ENCODE measurements at places on chromosomes 7 and 10.

GRCh38 chr7:121429798-121430197, 33.7 kb upstream of the FAM3C start:
- no peak for DNase-seq

DNA sequence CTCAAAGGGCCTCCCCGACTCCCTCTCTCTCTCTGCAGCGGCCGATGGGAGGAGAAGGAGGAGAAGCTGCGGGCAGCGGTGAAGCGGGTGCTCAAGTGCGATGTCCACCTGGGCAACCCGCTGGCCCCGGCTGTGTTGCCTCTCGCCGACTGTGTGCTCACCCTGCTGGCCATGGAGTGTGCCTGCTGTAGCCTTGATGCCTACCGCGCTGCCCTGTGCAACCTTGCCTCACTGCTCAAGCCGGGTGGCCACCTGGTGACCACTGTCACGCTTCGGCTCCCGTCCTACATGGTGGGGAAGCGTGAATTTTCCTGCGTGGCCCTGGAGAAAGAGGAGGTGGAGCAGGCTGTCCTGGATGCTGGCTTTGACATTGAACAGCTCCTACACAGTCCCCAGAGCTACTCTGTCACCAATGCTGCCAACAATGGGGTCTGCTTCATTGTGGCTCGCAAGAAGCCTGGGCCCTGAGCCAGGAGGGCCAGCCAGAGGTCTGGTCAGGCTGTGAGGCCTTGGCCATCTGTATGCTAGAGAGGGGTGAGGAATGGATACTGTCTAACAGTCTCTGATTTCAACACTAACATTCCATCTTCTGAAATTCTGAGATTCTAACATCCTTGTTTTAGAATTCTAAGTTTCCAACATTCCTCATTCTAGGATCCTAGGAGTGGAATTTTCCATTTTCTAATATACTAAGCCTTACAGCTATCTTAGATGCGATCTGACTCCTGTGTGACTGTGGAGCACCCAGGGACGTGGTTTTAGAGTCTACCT, 3.6 kb downstream of the INMT start:
- DNase-seq, result no peak

GRCh38 chr7:146002008-146002407, 114.6 kb upstream of the CNTNAP2 start:
- DNase-seq, result no peak

GRCh38 chr7:159272739-159273138, 128.1 kb upstream of the VIPR2 start:
- no peak for DNase-seq

- DNase-seq, result no peak
Measured at GRCh38 chr7:27249724-27250556, 7.3 kb downstream of the EVX1 start.

DNA sequence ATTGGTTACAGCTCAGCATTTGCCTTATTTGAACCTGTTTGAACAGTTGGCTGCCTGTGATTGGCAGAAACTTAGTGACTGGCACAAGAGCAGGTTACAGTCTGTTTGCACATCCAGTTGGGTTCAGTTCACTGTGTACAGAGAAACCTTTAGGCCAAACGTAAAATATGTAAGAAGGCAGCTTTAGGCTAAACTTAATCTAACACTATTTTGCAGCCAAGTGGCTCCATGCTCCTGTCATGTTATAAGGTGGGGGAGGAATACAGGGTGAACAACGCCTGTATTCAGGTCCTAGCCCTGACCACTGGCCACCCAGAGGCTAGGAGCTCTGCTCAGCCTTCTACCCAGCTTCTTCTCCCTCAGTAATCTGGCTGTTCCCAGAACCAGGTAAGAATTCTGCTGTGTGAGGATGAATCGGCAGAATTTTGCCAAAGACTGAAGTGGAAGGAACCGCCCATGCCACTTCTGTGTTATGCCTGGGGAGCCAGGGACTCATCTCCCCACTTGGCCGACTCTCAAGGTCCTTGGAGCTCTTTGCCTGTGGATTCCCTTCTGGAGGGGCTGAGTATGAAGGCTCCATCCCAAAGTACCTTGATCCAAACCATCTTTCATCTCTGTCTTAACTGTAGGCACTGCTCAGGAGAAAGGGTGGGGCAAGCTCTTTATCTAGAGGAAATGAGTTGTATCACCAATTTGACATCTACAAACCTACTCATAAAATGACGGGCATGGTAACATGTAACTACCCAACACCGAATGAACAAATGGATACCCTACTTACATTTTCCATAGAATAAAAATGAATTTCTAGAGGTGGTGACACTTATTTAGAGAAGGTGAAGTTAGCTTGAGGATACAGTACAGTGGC, 164.4 kb upstream of the NAMPT start:
- DNase-seq, result no peak

DNA sequence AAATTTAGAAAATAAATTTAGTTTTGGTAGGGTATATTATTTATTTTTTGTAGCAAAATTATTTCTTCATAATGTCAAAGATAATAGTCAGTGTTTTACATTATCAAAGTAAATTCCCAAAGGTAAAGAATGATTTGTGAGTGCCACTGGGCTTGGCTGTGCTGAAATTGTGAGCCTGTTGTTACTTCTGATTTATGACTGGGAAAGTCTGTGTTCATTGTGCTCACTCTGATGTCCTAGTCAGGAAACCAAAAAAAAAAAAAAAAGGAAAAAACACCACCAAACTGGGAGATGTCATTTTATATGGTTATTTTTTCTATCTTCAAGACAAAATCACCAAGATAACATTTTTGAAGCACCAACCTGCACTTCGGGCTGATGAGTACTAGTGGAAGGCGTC, 44.3 kb downstream of the MDFIC start:
- no peak for DNase-seq

DNA sequence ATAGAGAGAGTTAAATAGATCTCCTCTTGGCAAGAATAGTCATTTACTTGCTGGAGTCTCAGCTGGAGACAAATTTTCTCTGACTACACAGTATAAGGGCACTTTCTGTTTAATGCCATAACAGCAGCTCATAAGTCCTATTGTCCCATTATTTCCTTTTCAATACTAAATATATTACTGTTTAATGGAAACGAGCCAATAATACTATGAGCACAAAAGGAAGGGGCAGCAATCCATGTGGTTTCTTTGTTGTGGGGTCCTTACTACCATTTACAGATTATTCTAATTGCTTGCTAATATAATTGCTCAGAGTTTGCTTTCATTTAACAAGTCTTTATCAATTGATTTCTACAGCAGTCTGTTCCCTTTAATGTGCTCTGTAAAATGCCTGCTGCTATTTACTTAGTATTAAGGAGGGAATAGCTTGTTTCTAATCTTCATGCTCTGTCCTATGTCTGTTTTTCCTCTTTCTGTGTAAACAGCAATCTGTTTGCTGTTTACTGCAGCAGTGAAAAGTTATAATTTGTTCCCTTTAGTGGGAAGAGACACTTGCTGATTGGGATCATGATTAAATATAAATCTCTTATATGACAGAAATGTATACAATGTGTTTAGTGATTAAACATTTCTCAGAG, 296.2 kb upstream of the SMIM30 start:
- no peak for DNase-seq

DNA sequence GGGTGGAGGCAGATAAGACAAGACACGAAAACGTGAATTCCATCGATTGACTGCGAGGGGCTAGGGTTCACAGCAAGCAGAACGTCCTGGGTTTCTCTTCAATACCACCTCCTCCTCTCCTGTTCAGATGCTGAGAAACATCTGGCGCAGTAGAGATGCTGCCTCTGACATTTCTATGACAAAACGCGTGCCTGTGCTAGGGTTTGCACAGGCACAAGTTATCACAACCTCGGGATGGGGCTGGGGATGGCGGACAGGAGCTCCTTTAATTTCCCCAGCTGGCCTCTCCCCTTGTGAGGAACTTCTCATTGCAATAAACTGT, 99.8 kb upstream of the SVIL start:
- DNase-seq, result no peak

DNA sequence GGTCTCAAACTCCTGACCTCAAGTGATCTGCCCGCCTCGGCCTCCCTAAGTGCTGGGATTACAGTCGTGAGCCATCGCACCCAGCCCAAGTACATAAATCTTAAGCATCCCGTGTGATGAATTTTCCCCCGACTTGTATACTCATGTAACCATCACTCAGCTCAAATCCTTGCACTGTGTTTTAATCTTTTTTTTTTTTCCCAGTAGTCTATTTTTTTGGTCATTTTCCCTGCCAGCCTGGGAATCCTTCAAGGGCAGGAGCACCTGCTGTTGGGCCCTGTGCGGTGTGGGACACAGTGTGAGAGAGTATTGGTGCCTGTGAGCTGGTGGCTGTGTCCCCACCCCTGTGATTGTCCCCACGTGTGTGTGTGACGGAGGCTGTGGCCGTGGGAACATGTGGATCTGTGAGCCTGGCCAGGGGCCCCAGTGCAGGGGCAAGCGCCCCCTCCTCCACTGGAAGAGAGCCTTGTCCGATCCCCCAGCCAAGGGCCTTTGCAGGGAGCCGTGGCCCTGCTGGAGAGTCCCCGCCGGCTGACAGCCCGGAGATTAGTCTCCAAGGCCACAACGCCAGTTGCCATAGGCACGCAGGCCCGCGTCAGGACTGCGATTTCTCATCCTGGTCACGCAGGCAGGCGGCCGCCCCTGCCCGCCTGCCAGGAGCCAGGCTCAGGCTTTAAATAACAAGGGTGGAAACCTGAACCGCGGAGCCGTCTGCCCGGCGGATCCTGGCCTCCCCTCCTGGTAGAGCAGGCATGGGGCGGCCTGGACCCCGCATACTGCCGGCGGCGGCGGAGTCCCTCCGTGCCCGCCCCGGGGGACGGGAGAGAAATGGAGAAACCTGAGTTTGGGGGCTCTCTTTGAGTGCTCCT, 26.5 kb downstream of the GTF2IRD1 start:
- peak; percentile 93 for DNase-seq

- peak; percentile 85 for DNase-seq
Measured at GRCh38 chr10:48748573-48748972, 63.9 kb downstream of the WDFY4 start.

GRCh38 chr7:5649641-5650040, 131.8 kb downstream of the RNF216 start:
- no peak for DNase-seq

GRCh38 chr7:28937619-28938018, 20.5 kb downstream of the TRIL start:
- no peak for DNase-seq

DNA sequence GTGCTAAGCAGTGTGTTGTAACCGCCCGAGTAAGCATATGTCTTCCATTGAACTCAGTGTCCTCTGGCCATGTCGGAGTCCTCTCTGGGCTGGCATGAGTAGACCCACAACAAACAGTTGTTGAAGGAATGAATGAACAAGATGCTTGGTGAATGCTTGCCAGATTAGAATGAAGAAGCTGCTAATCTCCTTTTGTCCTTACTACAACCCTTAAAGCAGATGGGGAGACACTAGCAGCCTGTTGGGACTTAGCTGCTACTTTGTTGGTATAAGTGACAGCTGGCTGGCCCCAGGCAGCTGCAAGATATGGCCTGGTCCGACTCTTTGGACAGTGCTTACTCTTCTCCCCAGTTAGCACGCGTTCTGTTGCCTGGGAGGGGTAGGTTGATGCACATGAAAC, 370.1 kb downstream of the RPS24 start:
- DNase-seq, result no peak

GRCh38 chr10:25036381-25036780, 20.0 kb downstream of the THNSL1 start:
- no peak for DNase-seq

DNA sequence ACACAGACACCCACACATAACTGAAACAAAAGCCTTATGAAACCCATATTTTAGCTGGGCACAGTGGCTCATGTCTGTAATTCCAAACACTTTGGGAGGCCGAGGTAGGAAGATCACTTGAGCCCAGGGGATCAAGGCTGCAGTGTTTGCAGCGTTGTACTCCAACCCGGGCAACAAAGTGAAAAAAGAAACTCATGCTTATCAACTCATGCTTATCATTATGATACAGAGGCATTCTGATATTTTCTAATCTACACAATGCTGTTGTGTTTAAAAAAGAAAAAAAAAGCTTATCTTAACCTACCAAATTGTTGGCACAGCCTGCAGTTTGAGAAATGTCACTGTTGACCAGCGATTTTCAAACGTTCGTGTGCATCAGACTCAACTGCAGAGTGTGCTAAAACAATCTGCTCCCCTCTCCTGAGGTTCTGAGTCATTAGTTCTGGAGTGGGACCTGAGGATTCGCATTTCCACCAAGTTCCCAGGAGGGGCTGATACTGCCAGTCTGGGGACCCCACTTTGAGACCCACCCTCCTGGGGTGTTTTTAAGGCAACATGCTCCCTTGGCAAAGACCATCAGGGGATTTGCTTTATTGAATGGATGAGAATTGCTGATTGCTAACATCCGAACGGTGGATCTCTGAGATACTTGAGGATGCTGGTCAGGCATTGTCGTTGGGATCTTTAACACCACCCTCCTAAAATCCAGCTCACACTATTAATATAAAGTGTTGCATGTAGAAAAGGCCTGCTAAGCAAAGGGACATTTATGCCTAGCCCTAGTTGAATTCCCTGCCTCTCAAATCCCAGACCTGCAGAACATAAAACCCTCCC, 16.2 kb downstream of the CHST3 start:
- DNase-seq, result no peak

GRCh38 chr10:78042058-78042751, 8.5 kb downstream of the RPS24 start:
- no peak for DNase-seq

DNA sequence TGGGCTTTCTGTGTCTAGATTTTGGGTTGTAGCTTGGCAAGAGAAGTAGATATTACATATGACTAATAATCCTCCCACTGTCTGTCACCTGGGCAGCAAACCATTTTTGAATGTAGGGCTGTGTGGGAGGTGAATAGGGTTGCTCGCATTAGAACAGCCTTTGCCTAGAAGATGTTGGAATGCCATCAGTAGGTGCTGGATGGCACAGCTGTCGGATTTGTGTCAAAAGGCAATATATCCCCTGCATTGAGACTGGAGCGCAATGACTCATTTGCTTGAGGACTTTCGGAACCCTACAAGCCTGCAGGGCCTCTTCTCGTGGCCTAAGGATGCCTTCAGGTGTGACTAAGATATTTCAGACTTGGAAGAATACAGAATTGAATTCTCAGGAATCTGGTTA, 323.8 kb downstream of the GPR158 start:
- DNase-seq, result no peak

GRCh38 chr7:25731846-25732245, 420.2 kb upstream of the NFE2L3 start:
- DNase-seq, result no peak

GRCh38 chr10:11097686-11098085, 80.0 kb downstream of the CELF2 start:
- no peak for DNase-seq

- DNase-seq, result no peak
Measured at GRCh38 chr10:21379143-21379542, 146.3 kb downstream of the SKIDA1 start.

GRCh38 chr7:88005191-88005590, 71.1 kb downstream of the ADAM22 start:
- no peak for DNase-seq

DNA sequence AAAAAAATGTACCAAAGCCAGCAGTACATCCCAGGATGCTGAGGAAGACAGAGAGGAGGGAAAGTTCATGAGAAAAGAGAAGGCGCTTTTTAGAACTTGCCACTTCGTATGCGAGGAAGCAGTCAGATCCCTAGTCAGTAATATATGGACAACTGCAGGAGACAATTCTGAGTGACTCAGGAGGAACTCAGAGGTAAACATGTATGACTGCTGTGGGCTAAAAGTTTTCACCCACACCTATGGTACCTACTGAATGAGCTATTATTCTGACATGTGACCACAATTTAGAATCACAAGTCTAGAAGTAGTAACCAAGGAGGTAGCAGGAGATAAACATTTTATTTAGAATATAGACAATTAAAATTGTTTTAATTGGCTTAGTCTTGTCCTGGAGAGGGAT, 126.5 kb downstream of the ICA1 start:
- DNase-seq, result no peak

Data from suppressor macrophage (primary cell).